ENCODE measurements at places on chromosomes 7 and 10. TPM values are rescaled to one million over a fixed set of nuclear protein-coding genes. Genes with fewer than 3 reads are reported as not detected.

GRCh38 chr7:93364806-93365205 lies 132.6 kb downstream of the VPS50 start:
- H3K36me3 ChIP-seq: no peaks in the 10 kb centered on the region
- H3K27ac ChIP-seq: no peak overlapping the region
- H3K4me3 ChIP-seq: no peak overlapping the region
- no peaks in the 10 kb centered on the region for H3K27me3 ChIP-seq
- no peak for DNase-seq
- H3K4me1 ChIP-seq: no peaks in the 10 kb centered on the region

- H3K4me1 ChIP-seq: peaks cover 26% of the 10 kb centered on the region
- peaks cover 68% of the 10 kb centered on the region for H3K36me3 ChIP-seq
- no peak overlapping the region for H3K4me3 ChIP-seq
- H3K27me3 ChIP-seq: no peaks in the 10 kb centered on the region
These were observed 12.0 kb downstream of the GET4 start for GRCh38 chr7:888081-889024.

DNA sequence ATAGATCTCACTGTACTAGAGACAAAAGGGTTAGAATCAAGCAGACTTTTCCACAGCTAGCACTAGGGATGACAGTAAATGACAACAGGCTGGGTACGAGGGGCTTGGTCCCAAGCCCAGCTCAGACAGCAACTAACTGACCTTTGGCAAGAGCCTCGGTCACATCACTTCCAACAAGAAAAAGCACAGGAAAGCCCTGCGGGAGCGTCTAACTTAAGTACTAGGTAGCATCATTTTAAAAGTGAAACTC lies 22.8 kb downstream of the CALML3 start:
- H3K27ac ChIP-seq: peak overlapping the region; percentile 86
- no peaks in the 10 kb centered on the region for H3K27me3 ChIP-seq

GRCh38 chr7:45974540-45975360 lies 53.7 kb upstream of the IGFBP3 start:
- H3K36me3 ChIP-seq: no peaks in the 10 kb centered on the region
- H3K4me1 ChIP-seq: peaks cover 15% of the 10 kb centered on the region
- no peak overlapping the region for H3K4me3 ChIP-seq

GRCh38 chr7:157738066-157738460 lies 401.3 kb downstream of the DNAJB6 start:
- no peaks in the 10 kb centered on the region for H3K36me3 ChIP-seq
- DNase-seq: no peak
- no peak overlapping the region for H3K27ac ChIP-seq
- H3K27me3 ChIP-seq: peaks cover 5% of the 10 kb centered on the region
- no peak overlapping the region for H3K4me3 ChIP-seq

- DNase-seq: no peak
- no peaks in the 10 kb centered on the region for H3K36me3 ChIP-seq
- no peak overlapping the region for H3K4me3 ChIP-seq
- H3K27me3 ChIP-seq: no peaks in the 10 kb centered on the region
- H3K27ac ChIP-seq: peak overlapping the region; percentile 87
These were observed 55.4 kb downstream of the EEPD1 start for GRCh38 chr7:36208426-36208825.

DNA sequence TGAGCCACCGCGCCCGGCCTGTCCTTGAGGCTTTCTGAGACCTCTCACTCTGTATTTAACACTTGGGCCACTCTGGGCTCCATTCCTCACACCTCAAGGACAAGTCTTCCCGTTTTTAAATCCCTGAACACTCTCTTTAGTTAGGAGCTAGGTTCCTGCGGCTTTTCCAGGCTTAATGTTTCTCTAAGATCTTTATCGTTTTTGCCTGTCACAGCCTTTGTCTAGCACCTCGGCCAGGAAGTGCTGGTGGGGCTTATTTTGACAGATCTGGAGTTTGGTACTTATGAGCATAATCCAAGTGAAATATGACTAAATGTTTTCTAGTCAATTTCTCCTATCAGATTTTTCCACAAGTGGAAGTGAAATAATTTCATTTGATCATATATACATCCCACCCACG lies 186.6 kb downstream of the DPY19L1 start:
- H3K4me1 ChIP-seq: peaks cover 27% of the 10 kb centered on the region
- H3K4me3 ChIP-seq: no peak overlapping the region
- no peak overlapping the region for H3K27ac ChIP-seq
- no peaks in the 10 kb centered on the region for H3K36me3 ChIP-seq
- no peaks in the 10 kb centered on the region for H3K27me3 ChIP-seq

- peak overlapping the region; percentile 56 for H3K27ac ChIP-seq
- H3K36me3 ChIP-seq: peaks cover 4% of the 10 kb centered on the region
- no peaks in the 10 kb centered on the region for H3K27me3 ChIP-seq
These were observed 71.3 kb upstream of the PDGFA start for GRCh38 chr7:590731-591551.

- no peaks in the 10 kb centered on the region for H3K36me3 ChIP-seq
- DNase-seq: no peak
- H3K4me3 ChIP-seq: no peak overlapping the region
- no peaks in the 10 kb centered on the region for H3K4me1 ChIP-seq
- no peak overlapping the region for H3K27ac ChIP-seq
These were observed 5.7 kb upstream of the MKRN1 start for GRCh38 chr7:140484951-140485499.

- H3K27ac ChIP-seq: no peak overlapping the region
- no peak for DNase-seq
- no peak overlapping the region for H3K4me3 ChIP-seq
- no peaks in the 10 kb centered on the region for H3K27me3 ChIP-seq
These were observed 178.4 kb upstream of the TARP start for GRCh38 chr7:38451840-38452239.

GRCh38 chr10:110553905-110554304 lies 13.6 kb upstream of the SMC3 start:
- peaks cover 3% of the 10 kb centered on the region for H3K27me3 ChIP-seq
- DNase-seq: no peak
- no peak overlapping the region for H3K27ac ChIP-seq
- H3K36me3 ChIP-seq: no peaks in the 10 kb centered on the region

DNA sequence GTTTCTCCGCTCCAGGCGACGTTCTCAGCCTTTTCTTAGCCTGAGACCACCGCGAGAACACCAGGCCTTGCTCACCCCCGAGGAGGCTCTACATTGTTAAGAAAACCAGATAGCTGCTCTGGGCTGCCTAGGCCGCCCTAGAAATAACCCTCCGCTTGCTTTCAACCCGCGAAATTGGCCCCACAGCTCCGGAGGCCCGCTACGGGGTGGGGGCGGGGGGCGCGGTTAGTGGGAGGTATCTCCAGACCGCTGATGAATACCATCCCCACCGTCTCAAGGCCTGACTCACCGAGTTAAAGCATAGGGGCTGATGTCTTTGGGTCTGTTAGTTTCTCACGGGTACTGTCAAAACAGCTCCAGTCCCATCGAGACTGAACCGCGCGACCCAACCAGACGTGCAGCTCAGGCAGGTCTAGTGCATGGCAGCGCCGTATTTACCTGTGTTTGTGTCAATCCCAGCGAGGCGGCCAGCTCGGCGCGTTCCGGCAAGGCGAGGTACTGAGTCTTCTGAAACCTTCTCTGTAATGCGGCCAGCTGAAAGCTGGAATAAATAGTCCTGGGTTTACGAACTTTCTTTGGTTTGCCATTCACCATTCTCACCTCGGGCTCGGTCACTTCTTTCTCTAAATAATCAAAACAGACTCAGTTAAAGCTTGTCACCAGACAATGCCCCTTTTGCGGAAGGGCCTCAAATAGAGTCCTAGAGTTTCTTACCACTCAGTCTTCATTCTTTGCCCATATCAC lies 2.7 kb downstream of the DLX5 start:
- no peak overlapping the region for H3K4me3 ChIP-seq
- DNase-seq: peak; percentile 88
- peaks cover 80% of the 10 kb centered on the region for H3K4me1 ChIP-seq
- H3K36me3 ChIP-seq: no peaks in the 10 kb centered on the region
- no peak overlapping the region for H3K27ac ChIP-seq

GRCh38 chr7:92680442-92680841 lies 90.3 kb upstream of the FAM133B start:
- no peaks in the 10 kb centered on the region for H3K27me3 ChIP-seq
- H3K27ac ChIP-seq: peak overlapping the region; percentile 53
- H3K4me3 ChIP-seq: no peak overlapping the region
- H3K36me3 ChIP-seq: no peaks in the 10 kb centered on the region
- H3K4me1 ChIP-seq: peaks cover 48% of the 10 kb centered on the region
- DNase-seq: no peak

DNA sequence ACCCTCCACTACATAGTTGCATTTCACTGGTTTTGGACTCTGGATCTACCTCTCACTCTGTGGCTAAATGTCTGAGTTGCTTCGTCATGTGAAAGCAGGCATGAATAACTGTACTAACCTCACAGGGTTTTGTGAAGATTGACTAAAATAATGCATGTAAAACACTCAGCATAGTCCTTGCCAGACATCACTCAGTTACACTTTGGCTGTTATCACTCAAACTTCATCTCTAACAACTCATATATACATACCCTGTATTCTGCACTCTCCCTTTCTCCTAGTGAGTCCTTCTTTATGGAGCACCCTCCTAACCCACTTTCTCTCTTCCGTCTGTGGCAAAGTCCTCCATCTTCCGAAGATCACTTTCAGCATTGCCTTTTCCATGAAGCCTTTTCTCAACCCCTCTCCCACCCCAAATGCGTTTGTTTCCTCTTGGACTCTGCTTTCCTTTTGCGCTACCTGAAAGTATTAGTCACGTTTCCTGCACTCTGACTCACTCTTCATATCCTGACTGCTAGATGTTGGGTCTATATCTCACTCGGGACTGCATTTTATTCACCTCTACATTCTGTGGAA lies 72.6 kb downstream of the OSBPL3 start:
- H3K27ac ChIP-seq: no peak overlapping the region
- H3K4me1 ChIP-seq: no peaks in the 10 kb centered on the region
- no peaks in the 10 kb centered on the region for H3K27me3 ChIP-seq
- H3K36me3 ChIP-seq: no peaks in the 10 kb centered on the region
- no peak overlapping the region for H3K4me3 ChIP-seq

DNA sequence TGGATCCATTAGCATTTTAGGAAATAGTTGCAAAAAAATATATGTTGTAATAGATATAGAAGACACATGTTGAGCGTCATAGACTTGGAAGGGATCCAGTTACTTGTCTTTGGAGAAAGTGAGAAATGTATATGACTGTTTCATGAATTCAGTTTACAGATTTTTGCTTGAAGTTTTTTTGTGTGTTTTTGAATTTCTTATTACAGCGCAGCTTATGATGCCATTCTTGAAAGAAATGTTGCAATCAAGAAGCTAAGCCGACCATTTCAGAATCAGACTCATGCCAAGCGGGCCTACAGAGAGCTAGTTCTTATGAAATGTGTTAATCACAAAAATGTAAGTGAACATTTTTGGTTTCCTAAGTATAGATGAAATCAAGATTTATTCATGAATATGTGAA lies 98.2 kb downstream of the MAPK8 start:
- no peaks in the 10 kb centered on the region for H3K27me3 ChIP-seq
- H3K4me3 ChIP-seq: no peak overlapping the region
- DNase-seq: no peak
- peaks cover 12% of the 10 kb centered on the region for H3K4me1 ChIP-seq
- H3K27ac ChIP-seq: no peak overlapping the region

Gene CYP2C19
- not detected for total RNA-seq

Gene ZNF277
- 24.9 TPM for total RNA-seq

Gene KAZALD1
- total RNA-seq: 4.0 TPM

All from esophagus muscularis mucosa (tissue), 4 donors.